ENCODE measurements at places on chromosomes 1 and 21. TPM values are rescaled to one million over a fixed set of nuclear protein-coding genes. Genes with fewer than 3 reads are reported as not detected.

DNA sequence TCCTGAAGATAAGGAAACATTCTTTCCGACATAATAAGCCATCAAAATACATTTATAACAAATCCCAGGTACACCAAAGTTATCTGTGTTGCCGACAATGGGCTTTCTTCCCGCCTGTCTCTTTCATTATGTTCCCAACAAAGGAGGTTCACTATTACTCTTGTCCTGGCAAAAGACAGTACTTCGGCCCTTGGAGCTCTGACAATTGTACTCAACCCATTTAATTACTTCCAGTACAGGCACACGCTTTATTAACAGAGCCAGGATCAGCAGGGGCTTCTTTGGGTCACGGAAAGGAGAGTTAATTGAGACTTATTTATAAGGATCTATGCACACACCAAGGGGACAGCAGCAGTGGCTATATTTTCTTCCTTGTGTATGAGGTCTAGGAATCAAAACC is 46.6 kb upstream of the DUSP10 start:
- DNase-seq = no peak

- DNase-seq = no peak
Observed at GRCh38 chr1:233061265-233061664, 110.9 kb downstream of the NTPCR start.

- DNase-seq = no peak
Observed at GRCh38 chr1:112673592-112674439, 643 bp upstream of the MOV10 start.

GRCh38 chr1:205812271-205812877 is 624 bp downstream of the SLC41A1 start:
- no peak for DNase-seq

- DNase-seq = no peak
Observed at GRCh38 chr1:51238034-51238403, 1.9 kb downstream of the RNF11 start.

GRCh38 chr1:32773018-32773763 is 44.0 kb downstream of the YARS1 start:
- DNase-seq = peak; percentile 44

DNA sequence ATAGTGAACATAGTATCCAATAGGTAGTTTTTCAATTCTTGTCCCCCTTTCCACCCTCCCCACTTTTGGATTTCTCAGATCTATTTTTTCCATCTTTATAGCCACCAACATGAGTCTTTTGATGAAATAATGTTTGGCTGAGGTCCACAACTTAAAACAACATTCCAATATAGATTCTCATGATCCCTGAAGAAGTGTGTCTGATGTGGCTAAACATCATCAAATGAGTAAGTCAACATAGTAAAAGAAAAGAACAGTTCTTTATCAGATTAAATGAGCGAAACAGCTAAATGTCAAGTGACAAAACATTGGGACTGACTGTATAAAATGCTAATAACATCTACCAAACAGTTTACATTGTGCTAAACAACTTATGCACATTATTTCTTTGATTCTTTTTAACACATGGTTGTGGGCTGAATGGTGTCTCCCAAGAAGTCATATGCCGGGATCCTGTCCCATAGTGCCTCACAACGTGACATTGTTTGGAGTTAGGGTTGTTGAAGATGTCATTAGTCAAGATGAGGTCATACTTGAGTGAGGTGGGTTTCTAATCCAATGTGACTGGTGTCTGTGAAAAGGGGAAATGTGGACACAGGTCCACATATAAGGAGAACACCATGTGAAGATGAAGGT is 453.6 kb downstream of the LTN1 start:
- no peak for DNase-seq

DNA sequence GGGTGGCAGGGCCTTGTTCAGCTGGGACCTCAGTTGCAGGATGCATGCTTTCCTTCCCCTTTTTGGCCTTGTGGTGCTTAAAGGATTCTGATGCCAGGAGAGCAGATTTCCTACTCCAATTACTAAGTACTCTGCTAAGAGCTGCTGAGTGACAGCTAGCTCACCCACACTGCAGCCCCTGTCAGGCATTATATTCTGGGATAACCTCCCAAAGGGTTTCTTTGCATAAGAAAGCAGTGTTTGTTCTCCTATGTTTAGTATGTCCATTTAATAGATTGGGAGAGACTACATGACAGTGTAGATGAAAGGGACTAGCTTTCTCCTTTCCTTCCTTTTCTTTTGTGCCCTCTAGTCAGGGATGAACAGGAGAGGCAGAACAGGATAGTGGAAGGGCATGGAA is 100.7 kb downstream of the FAM78B start:
- DNase-seq = no peak

DNA sequence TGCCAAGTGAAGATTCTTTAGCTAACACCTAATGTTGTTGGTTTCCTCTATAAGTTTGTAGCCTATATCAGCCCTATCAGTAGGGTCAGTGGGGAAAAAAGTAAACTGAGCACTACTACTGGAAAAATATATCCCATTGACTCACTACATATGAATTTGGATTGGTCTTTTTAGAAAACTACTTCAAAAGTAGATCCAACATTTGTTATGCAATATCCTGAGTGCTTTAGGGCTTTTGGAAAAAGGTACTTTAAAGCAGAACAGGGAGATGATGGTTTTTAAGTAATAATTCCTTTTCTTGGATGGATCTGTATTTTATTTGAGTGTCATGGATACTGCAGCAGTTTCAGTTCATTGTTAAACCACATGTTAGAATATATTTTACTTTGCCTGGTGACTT is 7.1 kb downstream of the C1orf21 start:
- no peak for DNase-seq

GRCh38 chr1:230158415-230159291 is 91.6 kb downstream of the GALNT2 start:
- DNase-seq = no peak

DNA sequence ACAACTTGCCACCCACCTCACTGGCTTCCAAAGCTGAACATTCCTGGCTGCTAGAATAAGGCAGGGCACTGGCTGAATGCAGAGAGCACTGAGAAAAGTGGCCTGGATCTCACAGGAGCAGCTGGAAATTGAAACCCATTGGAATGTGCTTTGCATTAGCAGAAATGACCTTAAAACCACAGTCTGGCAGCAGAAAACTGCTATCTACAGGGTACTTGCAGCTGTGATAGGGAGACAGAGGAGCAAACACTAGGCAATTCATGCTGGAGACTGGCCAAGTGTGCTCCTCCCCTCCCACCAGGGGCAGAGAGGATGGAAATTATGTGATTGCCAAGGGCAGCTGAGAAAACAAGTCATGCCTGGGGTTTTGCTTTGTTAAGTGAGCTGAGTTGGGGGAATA is 47.2 kb downstream of the HSD3B1 start:
- DNase-seq = no peak

- DNase-seq = no peak
Observed at GRCh38 chr1:169929210-169929526, 35.5 kb upstream of the SCYL3 start.

CYP4A11 gene
- total RNA-seq = not detected

NGF gene
- total RNA-seq = not detected

S100A16 gene
- 906 TPM for total RNA-seq

OR2L5 gene
- total RNA-seq = not detected

ADORA1 gene
- total RNA-seq = 8.6 TPM

TEX38 gene
- not detected for total RNA-seq

OLFML3 gene
- 8.6 TPM for total RNA-seq

HSPB7 gene
- total RNA-seq = not detected

PCBP3 gene
- total RNA-seq = 1.5 TPM
